ENCODE measurements at places on chromosomes 7 and 10.

GRCh38 chr10:13158401-13158800 is 3.0 kb upstream of the MCM10 start:
- no peak for DNase-seq

GRCh38 chr10:77970869-77971803 is 44.6 kb upstream of the DLG5 start:
- no peak for DNase-seq

- DNase-seq = no peak
Observed at GRCh38 chr10:114285961-114286441, 46.9 kb downstream of the VWA2 start.

GRCh38 chr10:99430116-99430450 is 341 bp downstream of the GOT1 start:
- no peak for DNase-seq

DNA sequence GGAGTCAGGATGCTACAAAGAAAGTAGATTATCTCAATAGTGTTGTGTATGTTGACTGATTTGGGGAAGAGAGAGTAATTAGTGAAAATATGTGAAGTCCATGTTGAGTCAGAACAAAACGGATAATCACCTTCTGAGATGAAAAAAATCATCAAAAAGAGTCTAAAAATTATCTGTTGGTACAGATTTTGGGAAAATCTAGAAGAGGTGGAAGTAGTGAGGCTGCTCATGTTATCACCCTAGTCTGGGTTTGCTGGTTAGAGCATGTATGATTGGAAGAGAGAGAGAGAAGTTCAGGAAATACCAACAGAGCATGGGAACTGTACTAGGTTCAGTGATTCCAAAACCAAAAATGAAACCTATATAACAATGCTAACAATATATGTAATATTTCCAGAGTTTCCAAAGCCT is 12.3 kb downstream of the RPA3 start:
- DNase-seq = no peak

DNA sequence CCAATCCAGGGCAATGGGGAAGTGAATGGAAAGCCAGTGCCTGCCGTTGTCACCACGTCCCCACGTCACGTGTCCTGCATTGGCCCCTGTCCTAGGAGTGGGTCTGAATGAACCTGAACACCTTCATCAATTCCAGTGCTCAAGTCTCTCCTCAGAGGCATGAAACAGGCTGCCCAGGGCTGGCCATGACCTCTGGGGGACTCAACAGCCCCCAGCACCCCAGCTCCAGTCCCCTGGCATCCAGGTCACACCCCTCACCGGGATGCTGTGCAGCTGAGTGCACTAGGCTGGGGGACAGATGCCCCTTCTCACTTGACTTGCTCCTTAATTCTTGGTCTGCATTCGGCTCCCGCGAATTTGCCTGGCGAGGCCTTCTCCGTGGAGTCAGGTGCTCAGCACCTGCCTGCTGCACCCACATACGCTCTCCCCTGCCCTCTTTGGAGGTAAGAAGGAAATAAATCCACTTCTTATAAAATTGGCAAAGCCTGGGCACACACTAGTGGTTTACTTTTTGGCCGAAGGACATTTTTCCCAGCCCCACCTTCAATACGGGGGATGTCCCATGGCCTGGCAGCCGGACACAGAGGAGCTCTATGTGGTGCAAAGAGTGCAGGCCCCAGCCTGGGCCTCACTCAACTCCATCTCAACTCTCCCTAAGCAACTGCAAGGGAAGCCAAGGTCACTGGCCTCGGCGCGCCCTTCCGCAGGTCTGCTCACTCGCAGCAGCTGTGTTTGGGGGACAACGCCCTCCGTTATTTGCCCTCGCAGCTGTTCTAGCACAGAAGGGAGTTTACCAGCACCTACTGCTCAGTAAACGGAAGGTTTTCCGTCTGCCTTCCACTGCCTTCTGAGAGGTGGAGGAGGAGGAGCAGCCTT is 77.6 kb upstream of the SHH start:
- DNase-seq = no peak

GRCh38 chr10:122821808-122822207 is 23.8 kb downstream of the CUZD1 start:
- no peak for DNase-seq

GRCh38 chr7:150415161-150416153 is 35.0 kb upstream of the GIMAP8 start:
- DNase-seq = no peak

DNA sequence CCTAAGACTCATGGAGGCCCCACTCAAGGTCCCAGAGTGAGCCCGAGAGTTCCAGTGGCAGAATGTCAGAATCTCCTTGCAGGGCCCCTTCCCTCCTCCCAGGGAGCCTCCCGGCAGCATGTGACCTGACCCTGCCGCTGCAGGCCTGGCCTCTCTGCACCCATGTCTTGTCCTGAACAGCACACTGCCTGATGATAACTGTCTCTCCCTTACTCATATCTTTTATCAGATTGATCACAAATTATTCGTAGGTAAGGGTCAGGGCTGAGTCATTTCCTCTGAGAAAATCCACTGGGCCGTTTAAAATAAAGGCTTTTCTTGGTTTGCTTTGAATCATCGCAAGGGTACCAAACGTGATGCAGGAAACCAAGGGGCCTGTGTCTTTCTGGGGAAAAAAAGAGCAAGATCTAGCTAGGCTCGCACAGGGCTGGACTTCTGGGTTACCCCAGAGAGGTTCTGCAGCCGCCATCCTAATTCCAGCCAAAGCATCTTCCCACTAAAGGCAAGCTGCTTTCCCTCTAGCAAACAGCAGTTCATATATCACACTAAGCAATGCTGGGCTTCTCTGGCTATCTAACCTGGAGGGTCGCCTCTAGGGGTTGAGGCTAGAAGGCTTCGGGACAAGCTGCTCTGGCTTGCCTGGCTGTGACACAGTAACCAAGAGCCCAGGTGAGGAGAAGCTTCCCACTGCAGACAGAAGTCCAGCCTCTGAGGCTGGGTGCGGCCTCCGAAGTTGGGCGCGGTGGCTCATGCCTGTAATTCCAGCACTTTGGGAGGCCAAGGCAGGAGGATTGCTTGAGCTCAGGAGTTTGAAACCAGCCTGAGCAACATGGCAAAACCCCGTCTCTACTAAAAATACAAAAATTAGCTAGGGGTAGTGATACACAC is 104.9 kb downstream of the SPDYE5 start:
- DNase-seq = no peak

- no peak for DNase-seq
Observed at GRCh38 chr7:27303026-27303425, 60.4 kb downstream of the EVX1 start.

DNA sequence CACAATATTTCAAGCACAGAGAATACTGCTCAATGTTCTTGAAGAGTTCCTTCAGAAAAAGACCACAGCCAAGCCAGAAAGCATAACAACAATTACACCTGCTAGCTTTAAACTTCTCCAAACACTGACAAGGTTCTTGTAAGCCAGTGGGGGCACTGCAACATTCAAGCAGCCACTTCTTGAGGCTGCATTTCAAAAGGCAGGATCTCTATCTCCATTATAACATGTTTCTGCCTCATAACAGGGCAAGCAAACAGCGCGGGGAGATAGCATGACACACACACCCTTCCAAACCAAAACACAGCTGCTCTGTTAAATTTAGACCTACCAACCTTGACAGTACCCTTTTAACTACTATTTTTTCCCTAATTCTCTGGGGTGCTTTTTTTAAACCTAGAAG is 30.8 kb downstream of the CHCHD3 start:
- no peak for DNase-seq

DNA sequence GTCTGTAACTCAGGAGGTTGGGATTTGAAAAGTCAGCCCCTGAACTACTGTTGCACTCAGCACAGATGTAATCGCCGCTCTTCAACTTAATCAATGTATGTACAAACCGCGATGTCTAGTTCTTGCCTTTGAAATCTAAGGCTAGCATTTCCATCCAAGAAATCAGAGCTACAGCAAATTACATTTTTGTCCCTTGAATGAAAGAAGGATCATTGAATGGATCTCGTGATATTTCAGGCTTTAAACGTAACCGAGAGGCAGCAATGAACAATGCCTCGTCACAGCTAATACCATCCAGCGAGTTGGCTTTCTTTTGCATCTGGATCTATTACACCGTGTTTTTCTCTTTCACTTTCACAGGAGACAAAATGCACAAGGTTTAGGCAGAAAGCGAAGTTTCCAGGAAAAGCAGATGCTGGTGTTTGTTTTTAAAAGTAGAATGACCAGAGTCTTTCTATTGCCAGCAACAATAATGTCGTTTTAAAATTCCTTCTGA is 5.5 kb downstream of the SKIDA1 start:
- DNase-seq = no peak

DNA sequence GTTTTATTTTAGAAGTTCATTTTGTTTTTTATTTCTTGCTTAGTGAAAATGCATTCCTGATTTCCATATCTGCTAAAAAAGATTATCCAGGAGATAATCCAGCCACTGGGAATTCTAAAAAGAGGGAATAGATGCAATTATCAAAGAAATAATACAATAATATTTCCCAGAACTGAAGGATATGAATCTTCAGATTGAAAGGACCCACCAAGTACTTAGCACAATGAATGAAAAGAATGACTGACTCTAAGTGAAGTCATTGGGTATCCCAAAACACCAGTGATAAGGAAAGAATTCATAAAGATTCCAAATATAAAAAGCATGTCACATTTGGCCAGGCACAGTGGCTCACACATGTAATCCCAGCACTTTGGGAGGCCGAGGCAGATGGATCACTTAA is 79.3 kb downstream of the REEP3 start:
- DNase-seq = no peak

DNA sequence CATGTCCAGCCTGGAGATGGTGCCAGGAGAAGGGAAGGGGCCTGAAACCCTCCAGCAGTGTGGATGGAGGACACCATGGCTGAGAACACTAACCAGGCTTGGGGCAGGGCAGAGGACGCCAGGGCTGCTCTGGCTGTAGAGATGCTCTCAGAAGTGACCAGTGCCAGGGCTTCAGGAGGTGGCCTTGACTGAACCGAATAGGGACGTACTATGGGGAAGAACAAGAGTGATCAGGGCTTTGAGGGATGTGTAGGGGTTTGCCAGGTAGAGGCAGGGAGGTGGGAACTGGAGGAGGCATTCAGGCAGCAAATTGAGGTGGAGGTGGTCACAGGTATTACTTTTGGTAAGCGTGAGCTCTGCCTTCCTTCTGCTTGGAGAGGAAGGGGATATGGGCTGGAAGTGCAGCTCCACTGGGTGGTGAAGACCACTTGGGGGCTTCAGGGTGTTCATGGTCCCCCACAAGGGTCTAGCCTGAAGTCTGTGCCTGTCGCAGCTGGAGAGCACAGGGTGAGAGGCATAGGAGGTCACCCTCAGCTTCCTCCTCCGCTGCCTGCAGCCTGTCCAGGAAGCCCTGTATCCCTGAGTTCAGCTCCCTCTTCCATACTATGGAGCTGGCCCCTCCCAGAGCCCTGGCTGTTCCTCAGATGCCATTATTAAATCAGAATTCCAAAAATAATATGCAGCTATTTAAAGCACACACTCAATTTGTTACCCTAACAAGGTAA is 27.8 kb downstream of the ADCY1 start:
- DNase-seq = no peak

DNA sequence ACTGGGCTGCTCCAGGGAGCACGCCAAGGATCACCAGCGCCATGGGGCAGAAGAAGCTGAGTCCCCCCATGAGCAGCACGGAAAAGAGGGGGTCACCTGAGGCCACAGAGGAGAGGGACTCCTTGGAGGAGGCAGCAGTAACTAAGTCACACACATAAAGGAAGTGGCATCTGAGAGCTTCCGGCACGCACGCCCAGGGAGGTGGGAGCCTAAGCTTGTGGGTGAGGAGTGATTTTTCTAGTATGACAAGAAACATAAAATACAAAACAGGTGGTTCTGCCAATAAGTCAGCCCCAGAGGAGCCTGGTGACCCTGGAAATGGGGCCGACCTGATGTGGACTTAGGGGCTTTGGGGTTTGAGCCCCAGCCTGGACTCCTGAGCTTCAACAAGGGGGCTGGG is 60.8 kb downstream of the CARD11 start:
- DNase-seq = no peak

DNA sequence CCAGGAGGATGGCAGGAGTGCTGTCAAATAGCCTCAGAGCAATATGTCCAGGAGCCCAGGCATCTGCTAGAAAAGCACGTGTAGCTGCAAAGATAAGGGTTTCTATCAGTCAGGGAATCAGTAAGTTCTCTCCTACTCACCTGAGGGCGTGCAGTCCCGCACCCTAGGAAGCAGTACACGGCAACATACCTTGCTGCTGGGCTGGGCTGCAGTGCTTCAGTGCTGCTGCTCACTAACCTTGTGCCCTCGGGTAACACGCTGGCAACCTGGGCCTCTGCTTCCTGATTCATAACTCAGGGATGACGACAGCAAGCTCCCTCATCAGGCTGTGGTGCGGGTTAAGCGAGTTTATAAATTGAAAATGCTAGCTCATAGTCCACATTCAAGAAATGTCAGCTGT is 29.5 kb upstream of the CCNY start:
- DNase-seq = no peak

DNA sequence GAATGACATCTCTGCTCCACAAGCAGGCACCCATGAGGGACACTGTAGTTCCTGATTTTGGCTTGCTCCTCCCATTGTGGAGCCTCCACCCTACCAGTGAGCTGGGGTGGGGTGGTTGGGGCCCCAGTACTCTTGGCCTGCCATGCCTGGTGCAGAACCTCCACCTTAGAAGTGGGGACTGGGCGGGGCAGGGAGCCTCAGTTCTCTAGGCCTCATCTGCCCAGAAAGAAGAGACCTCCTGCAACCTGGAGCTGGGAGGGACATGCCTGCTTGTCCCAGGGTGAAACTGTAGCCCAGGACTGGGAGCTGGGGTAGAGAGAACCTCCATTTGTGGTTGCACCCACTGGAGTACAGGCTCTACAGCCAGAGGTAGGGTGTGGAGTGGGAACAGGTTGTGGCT is 14.4 kb downstream of the RAMP3 start:
- DNase-seq = no peak

DNA sequence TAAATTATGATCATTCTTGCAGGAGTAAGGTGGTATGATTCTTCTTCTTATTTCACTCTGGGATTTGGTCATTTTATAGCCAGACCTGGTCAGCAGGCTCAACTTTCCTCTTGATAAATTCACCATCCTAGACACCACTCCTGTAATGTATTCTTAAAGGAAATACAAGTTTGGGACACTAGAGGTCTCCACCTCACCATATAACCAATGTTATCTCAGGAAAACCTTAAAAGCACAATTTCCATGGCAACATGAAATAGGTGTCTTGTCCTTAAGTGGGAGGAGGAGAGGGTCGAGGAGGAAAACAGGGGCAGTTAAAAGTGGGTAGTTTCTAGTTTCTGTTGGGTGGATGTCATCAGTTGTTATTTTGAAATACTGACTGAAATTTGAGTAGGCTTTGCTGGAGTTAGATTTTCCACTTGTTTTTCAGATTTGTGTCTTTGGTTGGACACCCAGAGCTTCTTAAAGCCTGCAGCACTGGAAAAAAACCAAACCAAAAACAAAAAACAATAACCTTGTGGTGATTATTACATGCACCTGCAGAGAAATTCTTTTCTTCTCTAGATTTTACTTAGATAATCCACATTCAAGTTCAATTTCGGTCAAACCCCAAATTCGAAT is 163.1 kb downstream of the PRKCQ start:
- DNase-seq = no peak

DNA sequence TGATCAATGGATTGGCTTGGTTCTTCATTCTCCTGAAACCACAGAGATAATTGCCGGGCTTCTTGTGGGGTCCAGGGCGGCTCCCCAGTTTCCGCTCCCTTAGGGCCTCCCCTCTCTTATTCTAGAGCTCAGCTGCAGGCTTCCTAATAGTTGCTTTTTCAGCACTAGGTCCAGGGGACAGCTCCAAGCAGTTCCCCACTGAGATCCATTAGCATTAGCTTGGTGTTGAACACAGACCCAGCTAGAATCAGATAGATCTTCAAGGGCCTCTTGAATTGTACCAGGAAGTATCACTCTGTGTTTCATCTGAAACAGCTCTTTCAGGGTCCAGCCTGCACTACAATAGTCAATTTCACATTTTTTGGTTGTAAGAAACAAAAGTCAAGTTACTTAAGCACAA is 238.7 kb downstream of the SEC23IP start:
- no peak for DNase-seq
